ENCODE measurements at places on chromosomes 16 and 17.

DNA sequence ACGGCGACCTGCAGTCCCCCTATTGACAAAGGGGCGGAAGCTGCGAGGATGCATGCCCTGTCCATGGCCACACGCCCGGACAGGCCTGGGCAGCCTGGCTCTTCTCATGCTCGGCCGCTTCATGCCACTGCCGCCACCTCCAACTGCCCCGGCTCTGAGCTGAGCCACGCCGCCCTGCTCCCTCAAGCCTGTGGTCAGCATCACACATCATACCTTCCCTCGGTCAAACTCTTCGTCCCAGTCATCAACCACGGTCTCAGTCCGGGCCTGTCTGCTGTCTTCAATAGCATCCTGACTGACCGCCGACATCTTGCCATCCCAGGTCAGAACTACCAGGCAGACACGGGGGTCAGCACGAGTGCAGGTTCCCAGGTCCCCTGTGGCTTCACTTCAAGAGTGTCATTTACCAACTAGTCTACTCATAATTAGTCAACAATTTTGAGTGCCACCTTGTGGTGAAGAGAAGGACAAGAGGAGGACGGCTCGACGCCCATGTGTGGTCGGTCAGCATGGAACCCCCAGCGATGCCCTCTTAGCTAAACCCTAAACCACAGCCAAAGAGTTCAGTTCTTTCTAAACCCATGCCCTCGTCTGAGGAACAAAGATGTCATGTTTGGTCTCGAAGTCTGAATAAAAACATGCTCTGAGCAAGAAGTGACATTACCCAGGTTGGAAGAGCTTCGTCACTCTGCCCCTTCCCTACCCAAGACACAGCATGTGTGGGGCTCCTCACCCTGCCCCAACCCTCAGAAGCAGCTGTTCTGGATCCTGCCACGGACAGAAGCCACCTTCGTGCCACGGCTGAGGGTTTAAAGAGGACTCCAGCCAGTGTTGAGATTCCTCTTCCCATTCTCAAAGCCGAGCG, 16.9 kb upstream of the CYTH1 start:
- peak; percentile 56 for DNase-seq

DNA sequence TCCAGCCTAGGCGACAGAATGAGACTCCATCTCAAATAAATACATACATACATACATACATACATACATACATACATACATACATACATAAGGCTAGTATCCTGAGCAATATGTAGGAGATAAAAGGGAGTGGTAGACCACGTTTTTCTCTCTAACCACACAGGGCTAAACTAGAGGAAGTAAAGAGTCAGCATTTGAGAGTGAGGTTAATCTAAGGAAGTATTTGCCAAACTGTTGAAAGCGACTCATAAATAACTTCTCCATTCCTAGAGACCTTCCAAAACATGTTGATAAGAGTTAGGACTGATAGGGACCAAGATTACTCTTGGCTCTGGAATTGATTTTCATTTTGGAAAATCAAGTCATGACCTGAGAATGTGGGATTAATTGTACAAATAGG, 68.9 kb downstream of the NEUROD2 start:
- no peak for DNase-seq

DNA sequence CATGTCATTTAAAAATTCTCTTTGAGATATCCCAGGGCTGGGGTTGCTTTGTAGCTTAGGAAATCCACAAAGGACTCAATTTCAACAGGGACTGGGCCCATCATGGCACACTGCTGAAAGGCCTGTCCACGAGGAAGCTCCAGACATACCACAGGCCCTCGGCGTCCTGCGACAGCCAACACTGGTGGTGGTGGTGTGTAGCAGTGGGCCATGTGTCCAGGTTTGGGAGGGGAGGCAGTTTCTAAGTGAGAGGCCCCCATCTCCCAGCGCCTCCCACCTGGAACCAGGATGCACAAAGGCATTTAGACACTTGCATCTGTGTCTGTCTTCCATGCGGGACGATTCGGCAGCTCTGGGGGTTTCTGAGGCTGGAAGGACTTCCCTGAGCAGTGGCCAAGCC, 65.2 kb upstream of the ZNF423 start:
- no peak for DNase-seq

GRCh38 chr17:77253611-77254051, 112.9 kb downstream of the SEC14L1 start:
- DNase-seq: no peak

GRCh38 chr17:44907729-44908470, 7.4 kb downstream of the GFAP start:
- DNase-seq: no peak

DNA sequence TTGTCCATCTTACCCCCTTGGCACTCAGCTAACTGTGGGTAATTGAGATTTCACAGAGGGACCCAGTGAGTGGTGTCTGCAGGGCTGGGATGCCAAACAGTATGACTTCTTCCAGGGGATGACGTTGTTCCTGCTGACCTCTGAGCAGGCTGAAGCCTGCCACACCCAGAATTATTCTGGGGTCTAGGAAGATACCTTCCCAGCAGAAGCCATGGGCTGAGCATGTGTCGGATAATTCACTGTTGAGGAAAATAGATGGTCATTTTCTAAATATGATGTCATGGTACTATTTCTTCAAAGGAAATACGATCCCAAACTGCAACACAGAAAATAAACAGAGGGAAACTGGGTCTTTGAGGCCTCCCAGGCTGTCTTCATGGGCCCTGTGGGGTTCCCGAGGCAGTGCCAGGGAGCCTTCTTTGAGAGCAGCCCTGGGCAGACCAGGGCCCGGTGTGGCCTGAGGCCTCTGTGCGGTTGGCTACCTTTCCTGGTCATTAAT, 17.4 kb downstream of the WNT9B start:
- DNase-seq: no peak

DNA sequence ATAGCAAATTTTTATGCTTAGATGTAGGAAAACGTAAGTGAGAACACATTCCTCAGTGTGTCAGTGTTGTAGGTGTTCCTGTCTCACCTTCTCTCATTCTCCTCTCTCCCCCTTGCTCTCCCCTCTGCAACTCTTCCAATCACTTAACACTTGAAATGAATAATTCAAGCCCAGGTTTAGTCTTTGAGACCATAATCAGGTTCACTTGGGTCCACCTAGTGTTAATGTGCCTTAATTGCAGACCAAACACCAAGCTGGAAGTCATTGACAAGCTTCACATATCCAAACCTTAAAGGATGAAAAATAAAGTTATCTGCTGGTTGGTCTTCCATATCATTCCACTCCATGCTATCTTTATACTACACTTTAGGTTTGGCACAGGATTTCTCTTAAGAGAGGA, 37.0 kb downstream of the STXBP4 start:
- peak; percentile 59 for DNase-seq

DNA sequence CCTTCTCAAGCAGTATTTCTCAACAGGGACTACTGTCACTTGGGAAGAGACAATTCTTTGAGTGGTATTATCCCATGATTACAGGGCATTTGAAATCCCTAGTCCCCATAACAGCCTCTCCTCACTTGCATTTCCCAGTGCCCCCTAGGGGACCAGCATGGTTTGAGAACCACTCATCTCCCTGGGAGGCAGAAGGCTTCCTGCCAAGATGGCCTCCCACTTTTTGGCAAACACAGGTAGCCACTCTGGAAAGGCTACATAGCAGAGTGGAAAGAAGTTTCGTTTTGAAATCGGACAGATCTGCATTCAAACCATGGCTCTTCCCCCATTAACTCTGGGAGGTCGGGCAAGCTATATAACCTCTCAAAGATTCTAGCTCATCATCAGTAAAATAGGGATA, 256.8 kb downstream of the XYLT1 start:
- DNase-seq: no peak

- no peak for DNase-seq
Measured at GRCh38 chr17:41537990-41538389, 9.9 kb upstream of the KRT19 start.

DNA sequence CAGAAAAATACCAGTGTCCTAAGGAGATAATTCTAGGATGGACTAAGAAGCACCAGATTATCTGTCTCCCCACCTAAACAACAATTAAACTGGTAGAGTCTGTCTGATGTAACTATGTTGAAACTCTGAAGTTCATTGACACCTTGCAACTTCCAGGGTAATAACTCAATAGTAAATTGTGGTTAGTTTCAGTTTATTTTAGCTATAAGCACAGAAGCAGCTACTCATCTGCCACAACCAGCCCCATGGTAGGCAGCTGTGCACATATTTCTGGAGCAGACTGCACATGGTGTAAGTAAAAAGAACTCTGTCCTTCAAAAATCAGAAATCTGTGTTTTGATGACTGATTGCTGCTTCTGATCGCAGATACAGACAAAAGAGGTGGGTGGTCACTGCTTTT, 852.1 kb downstream of the CDH11 start:
- DNase-seq: peak; percentile 55
